ENCODE measurements at places on chromosomes 3 and 15.

GRCh38 chr15:41653760-41654159 is 6.4 kb upstream of the MGA start:
- no peak for DNase-seq

DNA sequence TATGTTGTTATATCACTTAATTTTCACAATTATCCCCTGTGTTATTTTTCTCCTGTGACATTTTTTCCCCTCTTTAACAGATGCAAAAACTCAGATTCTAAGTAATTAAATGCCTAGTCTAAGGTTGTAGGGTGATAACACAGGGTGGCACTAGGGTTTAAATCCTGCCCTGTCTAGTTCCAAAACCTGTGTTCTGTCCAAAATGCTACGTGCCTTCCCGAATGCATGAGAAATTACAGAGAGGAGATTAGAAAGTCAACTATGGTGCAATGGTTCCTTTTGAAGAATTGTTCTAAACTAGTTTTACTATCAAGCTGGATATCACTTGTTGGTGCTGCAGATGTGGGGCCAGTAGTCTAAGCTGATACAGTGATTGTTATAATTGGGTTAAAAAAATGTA is 108.0 kb downstream of the DIPK2A start:
- no peak for DNase-seq

DNA sequence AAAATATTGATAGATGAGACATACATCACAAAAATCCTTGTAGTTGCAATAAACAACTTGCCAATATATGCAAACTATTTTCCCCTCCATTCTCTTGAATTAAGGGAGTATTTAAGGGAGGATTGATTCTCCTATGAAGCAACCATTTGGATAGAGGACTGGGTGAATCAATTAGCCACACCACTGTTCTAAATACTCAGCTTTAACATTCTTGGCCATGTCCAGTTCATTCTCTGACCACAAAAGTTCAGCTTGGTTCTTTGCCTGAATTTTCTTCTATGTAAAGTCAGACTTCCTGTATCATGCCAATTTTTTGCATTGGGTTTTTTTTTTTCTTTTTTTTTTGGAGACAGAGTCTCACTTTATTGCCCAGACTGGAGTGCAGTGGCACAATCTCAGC is 15.8 kb upstream of the SEC11A start:
- no peak for DNase-seq

- DNase-seq = no peak
Observed at GRCh38 chr3:62203152-62203551, 170.2 kb downstream of the FEZF2 start.

- no peak for DNase-seq
Observed at GRCh38 chr15:50884540-50884939, 23.9 kb upstream of the AP4E1 start.

DNA sequence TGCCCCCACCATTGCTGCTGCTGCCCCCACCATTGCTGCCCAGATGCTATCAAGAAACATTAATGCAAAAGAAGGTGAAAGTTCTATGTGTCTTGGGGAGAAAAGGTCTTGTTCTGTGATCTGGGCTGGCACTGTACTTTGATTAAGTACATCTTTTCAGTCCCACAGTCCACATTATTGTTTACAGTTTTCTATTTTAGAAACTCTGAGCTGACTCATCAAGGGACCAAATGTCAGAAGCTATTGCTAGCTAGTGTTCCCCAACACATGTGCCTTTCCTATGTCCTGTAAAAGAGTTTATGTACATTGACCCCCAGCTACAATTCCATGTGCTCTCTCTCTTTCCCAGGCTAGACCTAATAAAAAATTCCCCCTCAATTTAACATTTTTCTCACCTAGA is 264.7 kb upstream of the NECTIN3 start:
- DNase-seq = no peak

DNA sequence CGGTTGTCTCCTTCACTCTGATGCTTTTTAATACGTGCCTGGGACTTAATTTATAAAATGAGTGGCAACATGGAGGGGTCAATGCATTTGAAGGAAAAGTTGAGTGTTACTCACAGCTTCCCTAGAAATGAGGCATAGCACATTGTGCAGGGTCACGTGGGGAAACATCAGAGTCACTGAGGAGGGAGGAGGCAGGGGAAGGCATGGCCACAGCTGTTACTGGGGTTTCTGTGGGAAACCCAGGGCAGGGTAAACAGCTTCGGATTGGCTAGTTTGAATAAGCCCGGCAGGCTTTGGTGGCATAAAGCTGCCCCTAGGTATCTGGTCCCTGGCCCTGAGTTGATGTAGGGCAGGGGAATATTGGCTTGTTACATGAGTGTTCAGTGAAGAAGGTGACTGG is 98.9 kb upstream of the ST8SIA2 start:
- no peak for DNase-seq

DNA sequence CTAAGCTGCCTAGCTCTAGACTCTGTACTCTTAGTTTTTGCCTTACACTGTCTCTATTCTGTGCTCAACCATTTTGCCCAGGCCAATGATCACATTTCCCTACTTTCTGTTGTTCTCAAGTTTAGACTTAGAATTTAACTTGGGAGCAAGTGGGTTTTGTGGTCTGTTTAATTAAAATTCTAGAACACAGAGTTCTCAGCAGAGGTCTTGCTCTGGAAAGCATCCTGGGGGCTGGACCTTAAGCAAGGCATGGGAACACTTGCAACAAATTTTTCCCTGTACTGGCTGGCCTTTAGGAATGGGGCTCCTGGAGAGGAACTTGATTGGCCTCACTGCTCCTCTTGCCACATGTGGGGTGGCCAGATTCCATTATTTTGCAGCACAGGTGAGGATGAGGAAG is 236.3 kb upstream of the LRTM1 start:
- no peak for DNase-seq

- no peak for DNase-seq
Observed at GRCh38 chr3:42161050-42161935, 70.1 kb downstream of the TRAK1 start.

DNA sequence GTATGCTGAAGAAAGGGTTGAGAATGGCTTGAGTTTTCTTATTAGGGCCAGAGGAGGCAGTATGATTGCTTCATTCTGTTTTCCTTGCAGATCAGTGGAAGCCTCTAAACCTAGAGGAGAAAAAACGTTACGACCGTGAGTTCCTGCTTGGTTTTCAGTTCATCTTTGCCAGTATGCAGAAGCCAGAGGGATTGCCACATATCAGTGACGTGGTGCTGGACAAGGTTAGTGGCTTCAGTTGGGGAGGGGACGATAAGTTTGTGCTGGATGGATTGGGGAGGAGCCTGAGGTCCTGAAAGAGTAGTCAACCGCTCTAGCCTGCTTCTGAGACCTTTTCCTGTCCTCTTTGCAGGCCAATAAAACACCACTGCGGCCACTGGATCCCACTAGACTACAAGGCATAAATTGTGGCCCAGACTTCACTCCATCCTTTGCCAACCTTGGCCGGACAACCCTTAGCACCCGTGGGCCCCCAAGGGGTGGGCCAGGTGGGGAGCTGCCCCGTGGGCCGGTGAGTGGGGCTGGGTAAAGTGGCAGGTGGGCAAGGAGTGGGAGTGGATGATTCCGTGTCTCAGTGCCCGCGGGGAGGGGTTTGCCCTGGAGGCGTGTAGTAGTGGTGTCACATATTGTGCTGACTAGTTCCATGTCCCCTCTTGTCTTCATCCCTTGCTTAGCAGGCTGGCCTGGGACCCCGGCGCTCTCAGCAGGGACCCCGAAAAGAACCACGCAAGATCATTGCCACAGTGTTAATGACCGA is 8.5 kb downstream of the EIF4G1 start:
- no peak for DNase-seq
